Fibroblast of skin of left quadriceps (primary cell): ENCODE measurements at places on chromosomes 5 and 9.

DNA sequence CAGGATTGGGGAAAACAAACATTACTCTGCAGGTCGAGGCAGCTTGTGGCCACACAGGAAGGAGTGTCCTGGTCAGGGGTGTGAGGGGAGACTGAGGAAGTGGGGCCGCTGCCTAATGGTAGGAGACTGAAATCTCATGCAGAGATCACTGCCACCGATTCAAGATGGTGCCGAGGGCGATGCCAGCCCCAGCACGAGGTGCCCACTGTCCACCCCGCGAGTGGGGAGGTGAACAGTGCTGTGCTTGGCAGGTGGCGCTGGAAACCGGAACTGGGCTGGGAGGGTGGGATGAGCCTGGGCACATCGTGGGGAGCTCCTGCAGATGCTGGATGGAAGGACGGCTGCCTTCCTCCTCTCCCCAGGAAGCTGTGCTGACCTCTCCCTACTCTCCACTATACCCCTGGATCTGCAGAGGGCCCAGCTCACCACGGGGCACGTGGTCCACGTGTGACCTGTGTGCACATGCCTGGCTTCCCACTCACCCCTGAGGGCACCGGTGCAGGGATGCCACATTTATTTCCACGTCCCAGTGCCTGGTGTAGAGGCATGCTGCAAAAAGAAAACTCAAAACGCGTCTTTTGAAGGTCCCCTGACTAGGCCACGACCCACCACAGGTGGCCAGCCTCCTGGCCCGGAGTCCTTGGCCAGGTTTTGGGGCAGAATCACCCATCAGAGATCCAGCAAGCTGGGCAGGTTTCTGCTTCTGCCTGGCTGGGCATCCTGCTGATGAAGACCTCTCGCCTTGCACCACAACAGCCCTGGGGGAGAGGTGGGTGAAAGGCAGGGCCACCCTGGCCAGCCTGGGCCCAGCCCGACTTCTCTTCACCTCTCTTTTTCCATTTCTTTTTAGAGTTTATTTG is 71.7 kb upstream of the FCN1 start:
- no peak for DNase-seq

- no peak for DNase-seq
Measured at GRCh38 chr9:78005231-78006002, 26.2 kb downstream of the GNAQ start.

DNA sequence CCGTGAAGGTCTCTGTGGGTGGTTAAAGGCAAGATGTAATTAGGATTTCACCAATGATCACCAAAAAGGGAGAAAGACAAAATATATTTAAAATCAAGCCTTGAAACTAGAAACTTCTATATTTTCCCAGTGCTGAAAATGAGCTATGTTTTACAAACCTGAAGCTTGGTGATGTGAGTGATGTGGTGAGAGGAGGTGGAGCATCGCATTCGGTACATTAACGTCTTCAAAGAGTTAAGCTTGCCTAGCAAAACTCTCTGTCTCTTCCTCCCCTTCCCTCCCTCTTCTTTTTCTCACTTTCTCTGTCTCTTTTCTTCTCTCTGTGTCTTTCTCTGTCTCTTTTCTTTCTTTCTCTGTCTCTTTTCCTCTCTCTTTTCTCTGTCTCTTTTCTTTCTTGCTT is 347.3 kb upstream of the IRX2 start:
- no peak for DNase-seq

- DNase-seq: no peak
Measured at GRCh38 chr9:698276-698675, 143.2 kb upstream of the DMRT1 start.

GRCh38 chr9:101566904-101567724 is 27.7 kb downstream of the PPP3R2 start:
- no peak for DNase-seq

GRCh38 chr5:175746851-175747250 is 89.0 kb downstream of the HRH2 start:
- DNase-seq: no peak

DNA sequence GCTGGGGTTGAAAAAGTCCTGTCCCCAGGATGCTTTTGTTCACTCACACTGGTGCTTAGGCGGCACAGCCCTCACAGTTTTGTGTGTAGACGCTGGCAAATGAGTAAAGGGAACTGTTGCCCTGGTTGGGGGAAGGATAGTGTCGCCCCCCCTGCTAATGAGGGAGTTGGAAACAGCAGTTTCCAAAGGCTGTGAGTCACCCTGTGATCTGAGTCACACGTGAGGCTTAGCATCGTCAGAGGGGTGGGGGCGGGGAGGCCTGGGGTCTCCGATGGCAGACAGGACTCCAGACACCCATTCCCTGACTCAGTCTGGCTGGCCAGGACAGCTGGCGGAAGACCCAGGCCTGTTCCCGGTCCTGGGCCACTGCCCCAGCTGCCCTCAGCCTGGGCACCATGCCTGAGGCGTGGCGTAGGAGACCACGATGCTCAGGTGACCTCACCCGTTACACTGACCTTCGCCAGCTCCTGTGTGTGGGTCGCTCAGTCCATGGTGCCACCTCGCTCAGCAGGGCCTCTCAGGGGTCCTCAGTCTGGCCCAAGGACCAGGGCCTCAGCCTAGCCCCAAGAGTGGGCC is 2.9 kb downstream of the DNAJB5 start:
- peak; percentile 68 for DNase-seq

- DNase-seq: no peak
Measured at GRCh38 chr9:132446887-132447286, 36.9 kb downstream of the CFAP77 start.
